Muscle of back (tissue), 13 donors: ENCODE measurements at places on chromosomes 12 and 14. TPM values are rescaled to one million over a fixed set of nuclear protein-coding genes. Genes with fewer than 3 reads are reported as not detected.

- no peak for DNase-seq
Observed at GRCh38 chr12:131044760-131045381, 91.2 kb downstream of the ADGRD1 start.

FBXO33 gene
- polyA plus RNA-seq = 4.9 TPM

HCAR1 gene
- polyA plus RNA-seq = 0.20 TPM

GRCh38 chr12:95193139-95193538 is 24.1 kb downstream of the FGD6 start:
- DNase-seq = no peak

- no peak for DNase-seq
Observed at GRCh38 chr12:98509063-98509462, 6.3 kb upstream of the TMPO start.

DNA sequence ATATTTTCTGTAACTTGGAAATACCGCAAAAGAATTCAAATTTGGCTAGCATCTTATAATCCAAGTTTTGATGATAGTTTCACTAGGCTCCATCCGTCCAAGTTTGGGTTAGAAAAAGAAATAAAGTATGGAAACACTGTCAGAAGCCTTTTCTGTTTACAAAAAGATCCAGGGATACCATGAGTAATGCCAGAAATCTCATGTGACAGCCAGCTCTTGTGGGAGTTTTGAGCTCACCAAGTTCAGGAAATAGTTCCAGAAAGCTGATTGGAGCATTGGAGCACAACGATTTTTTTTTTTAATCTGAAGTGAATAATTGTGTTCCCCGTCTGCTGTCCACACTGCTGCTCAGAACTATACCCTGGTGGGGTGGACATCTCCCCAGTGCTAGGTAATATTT is 229.7 kb upstream of the NPAS3 start:
- peak; percentile 97 for DNase-seq

DNA sequence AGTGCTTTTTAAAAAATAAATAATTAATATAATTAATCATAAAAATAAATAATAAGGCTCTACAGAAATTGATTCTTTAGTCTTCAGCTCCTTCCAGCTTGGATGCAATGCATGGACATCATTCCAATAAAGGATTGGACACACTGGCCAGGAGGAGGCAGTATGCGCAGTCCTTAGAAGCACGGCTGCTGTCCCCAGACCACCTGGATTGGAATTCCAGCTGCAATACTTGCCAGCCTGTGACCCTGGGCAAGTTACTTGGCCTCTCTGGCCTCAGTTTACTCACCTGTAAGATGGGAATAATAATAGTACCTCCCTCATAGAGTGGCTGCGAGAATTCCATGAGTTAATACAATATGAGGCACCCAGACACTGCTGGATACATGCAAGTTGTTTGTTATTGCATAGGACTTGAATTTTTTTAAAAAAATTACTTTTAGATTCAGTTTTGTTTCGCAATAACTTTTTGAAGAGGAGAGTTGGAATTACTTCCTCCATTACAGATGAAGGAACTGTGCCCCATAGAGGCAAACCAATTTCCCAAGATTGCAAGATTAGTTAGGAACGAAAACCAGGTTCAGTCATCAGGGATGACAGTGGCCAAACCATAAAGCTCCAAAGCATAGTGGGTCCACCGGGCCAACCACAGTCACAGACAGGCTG is 12.2 kb downstream of the RPH3A start:
- DNase-seq = no peak

DNA sequence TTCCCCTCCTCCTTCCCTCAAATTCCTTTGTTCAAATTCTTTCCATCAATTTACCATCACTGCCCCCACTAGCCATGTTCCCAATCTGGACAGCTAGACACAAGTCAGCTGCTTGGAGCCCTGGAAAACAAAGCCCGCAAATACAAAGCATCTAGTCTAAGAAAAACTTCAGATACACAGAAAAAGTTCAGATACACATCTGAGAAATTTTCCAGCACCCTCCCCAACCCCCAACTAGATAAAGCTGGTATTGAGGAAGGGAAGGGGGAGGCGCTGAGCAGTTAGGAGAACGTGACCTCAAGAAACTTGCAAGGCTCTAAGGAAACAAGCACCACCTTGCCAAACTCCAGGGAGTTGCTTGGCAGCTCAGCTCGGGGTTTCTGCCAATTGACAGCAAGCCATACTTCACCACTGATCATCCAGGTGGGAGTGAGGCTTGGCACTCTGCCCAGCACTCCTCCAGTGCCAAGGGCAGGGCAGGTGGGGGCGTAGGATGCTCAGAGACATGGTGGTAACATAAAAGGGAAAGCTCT is 5.1 kb upstream of the CNIH1 start:
- DNase-seq = peak; percentile 19

- no peak for DNase-seq
Observed at GRCh38 chr14:99724196-99724891, 40.2 kb downstream of the CYP46A1 start.

- no peak for DNase-seq
Observed at GRCh38 chr12:114688256-114688845, 4.4 kb upstream of the TBX3 start.
